Transverse colon (tissue), 4 donors: ENCODE measurements at places on chromosomes 11 and 22.

GRCh38 chr11:62193952-62194351, 3.9 kb downstream of the SCGB1D1 start:
- no peak for DNase-seq

DNA sequence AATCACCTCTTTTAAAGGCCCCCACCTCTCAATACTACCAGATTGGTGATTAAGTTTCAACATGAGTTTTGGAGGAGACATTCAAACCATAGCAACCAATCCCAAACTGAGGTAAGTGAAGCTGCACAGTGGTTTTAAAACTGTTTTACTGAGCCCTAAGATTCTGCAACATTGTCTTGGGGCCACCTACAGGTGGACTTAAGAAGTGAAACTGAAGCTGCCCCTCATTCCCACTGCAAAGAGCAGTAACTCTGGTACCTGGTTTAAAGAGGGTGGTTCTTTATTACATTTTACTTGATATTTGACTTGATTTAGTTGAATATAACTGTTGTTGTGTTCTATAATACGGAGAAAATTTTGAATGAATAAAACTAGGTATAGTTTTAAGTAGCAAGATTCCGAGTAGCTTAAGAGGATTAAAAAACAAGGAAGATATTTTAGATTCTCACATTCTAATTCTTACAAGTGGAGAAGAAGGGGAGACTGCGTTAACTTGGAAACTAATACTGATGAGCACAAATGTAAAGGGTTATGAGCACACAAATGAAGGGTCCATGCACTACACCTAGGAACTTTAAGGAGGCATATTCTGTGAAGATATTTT, 26.7 kb downstream of the SYT9 start:
- DNase-seq, result no peak

DNA sequence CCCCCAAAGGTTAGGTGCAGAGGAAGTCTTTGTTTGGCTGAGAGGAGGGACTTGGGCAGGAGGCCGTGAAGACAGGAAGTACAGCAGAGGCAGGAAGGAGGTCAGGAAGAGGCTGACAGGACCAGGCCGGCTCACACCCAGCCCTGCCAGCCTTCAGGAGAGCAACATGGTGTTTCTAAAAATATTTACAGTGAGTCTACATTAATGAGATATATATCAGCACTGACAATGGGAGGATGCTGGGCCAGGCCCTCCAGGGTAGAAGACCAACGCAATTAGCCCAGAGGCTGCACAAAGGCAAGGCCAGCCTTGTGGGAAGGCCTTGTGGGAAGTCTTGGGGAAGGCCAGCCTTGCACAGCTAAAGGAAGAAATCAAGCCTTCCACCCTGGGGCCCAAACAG, 7.9 kb upstream of the APLNR start:
- no peak for DNase-seq

DNA sequence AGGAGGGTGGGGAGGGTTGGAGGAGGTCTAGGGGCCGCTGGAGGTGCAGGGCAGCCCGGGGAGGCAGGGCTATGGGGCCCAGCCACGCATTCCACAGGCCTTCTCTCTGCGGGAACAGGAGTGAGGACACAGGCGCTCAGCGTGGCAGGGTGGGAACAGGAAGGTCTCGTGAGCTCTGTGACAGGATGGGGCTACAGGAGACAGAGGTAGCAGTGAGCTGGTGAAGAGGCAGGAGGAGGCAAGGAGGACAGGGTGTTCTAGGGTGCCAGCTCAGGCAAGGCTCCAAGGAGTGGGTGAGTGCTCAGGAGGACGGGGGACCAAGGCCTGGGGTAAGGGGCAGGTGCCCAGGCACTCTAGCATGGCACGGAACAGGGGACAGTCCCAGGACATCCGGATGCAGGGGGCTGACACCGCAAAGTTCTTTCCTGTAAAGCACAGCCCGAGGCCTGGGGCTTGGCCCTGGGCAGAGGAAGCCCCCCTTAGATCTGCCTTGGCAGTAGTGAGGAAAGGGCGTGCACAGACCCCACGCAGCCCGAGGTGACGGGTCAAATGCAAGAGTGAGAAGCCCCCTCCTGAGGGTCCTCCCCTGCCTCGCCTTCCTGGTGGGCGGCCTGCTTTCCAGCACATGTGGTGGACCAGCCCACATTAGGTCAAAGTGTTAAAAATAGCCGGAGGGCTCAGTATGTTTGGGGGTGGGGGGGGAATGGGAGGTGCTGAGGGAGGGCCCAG, 4.7 kb upstream of the NEAT1 start:
- peak; percentile 63 for DNase-seq
